ENCODE measurements at places on chromosomes 11 and 22.

GRCh38 chr11:70643642-70644041 lies 245.3 kb downstream of the CTTN start:
- no peak for DNase-seq

- no peak for DNase-seq
Measured at GRCh38 chr11:19380375-19380774, 139.6 kb upstream of the E2F8 start.

- no peak for DNase-seq
Measured at GRCh38 chr22:44329179-44329796, 16.5 kb upstream of the SHISAL1 start.

DNA sequence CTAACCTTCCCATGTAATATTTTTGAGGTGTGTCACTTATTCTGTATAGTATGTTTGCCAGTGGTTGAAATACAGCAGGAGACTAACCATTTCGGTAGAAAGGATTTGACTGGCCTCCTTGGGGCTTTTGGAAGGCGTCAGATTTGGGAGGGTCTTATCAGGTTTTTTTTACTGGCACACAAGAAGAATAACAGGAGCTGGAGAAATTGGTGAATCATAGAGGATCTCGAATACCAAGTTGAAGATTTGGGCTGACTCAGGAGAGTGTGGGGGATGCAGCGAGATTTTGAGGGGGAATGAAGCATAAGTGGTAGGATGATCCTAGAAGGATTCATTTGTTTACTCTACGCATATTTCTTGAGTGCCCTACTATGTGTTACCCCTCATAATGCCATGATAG lies 200.5 kb downstream of the DDX10 start:
- no peak for DNase-seq

DNA sequence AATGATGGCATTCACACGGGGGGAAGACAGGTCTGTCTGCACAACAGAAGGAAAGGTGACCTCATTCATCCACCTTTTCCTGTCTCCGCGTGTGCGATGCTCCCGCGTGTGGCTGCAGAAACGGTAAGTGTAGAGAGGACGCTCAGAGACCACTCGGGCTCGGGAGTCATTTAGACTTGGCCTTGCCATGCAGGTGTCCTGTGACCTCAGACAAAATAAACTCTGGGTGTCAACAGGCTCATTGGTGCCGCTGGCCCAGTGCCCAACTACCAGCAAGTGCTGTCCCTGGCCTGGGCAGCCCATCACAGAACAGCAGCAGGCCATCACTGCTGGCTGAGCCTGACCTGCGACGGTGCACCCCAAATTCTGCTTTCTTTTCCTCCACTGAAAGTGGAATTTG lies 48.1 kb upstream of the ARFGAP3 start:
- no peak for DNase-seq

DNA sequence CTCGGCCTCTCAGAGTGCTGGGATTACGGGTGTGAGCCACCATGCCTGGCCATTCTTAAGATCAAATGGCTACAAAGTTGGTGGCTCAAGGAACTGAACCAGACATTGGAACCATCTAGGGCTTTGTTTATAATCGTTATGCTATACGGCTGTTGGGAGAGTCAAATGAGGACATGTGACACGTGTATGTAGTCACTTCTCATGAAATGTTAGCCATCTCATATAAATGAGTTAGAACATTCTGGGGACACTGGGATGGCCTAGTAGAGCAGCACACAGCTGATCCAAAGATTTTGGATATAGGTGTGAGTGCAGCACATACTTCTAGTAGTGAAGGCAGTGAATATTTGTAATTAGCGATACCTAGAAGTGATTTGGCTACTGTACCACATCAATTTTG lies 6.6 kb upstream of the RBM4 start:
- DNase-seq = no peak

DNA sequence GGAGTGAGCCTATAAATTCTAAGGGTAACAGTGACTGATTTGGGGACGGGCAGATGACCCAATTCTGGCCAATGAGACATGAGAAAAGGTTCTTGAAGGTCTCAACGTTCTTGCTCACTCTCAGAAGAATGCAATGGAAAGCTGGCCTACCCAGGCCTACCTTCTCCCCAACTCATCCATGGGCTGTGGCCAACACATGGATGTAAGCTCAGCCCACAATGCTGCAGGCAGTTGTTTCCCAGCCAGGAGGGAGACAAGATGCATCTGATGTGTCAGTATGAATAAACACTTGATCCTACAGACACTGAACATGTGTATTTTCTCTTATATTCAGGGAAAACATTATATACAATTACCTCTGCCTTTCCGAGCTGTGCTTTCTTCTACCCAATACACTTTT lies 24.4 kb downstream of the PI4KA start:
- DNase-seq = no peak

DNA sequence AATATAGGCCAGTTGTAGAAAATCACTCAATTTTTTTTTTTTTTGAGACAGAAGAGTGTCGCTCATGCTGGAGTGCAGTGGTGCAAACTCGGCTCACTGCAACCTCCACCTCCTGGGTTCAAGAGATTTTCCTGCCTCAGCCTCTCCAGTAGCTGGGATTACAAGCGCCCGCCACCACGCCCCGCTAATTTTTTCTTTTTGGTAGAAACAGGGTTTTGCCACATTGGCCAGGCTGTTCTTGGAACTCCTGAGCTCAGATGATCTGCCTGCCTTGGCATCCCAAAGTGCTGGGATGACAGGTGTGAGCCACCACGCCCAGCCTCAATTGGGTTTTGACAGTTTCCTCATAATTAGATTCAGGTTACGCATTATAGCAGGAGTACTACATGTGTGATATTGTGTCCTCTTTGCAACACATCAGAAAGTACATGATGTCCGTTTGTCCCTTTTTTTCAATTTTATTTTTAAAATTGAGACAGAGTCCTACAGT lies 2.6 kb upstream of the ATP6V1E1 start:
- DNase-seq = no peak

DNA sequence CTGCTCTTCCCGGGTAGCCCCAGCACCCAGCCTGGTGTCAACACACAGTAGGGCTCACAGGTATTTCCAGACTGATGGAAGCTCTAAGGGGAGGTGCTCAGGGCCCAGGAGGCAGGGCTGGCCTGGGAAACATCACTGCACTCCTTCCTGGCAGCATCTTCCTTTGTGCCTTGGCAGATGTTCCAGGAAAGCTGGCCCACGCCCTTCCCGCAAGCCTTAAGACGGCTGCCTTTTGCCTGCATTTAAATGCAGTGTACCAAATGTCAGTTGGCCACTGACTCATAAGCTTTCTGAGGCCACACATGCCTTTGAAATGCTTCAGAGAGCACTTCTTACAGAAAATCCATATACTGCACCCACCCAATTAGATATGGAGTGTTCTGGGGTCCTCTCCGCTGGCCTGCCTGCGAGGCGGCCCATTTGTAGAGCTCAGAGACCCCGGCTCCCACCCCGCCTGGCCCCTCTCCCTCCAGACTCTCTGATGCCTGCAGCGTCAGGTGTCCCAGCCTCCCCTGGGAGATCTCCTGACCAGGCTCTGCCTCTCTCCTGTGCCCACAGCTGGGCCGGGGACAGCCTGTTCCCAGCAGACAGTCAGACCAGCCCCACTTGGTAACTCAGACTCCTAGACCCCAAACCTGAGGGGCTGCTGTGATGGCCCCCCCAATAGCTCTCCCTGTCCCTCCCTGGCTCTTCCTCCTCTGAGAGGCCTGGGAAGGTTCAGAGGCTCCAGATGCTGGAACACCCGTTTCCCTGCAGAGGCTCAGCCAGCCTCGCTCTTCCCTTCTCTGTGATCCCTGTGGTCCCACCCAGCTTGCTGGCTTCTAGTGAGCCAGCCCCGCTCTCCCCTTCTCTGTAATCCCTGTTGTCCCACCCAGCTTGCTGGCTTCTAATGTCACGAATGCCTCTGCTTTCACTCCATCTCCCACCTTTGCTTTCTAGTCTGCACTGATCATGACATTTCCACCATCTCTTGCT lies 47.6 kb upstream of the THY1 start:
- no peak for DNase-seq

- no peak for DNase-seq
Measured at GRCh38 chr22:24695561-24696511, 78.7 kb downstream of the PIWIL3 start.

DNA sequence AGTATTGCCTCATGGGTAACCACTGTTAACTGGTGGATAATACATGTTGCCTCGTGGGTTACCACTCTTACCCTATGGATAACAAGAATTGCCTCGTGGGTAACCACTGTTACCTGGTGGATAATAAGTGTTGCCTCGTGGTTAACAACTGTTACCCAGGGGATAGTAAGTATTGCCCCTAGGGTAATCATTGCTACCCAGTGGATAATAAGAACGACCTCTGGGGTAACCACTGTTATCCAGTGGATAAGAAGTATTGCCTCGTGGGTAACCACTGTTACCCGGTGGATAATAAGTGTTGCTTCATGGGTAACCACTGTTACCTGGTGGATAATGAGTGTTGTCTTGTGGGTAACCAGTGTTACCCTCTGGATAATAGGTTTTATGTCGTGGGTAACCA lies 28.1 kb upstream of the NXPE4 start:
- no peak for DNase-seq

GRCh38 chr11:30431127-30431814 lies 108.4 kb downstream of the ARL14EP start:
- no peak for DNase-seq

- peak; percentile 68 for DNase-seq
Measured at GRCh38 chr11:105032495-105032894, 2.4 kb downstream of the CASP1 start.

- no peak for DNase-seq
Measured at GRCh38 chr22:49530671-49531367, 296.9 kb downstream of the BRD1 start.

DNA sequence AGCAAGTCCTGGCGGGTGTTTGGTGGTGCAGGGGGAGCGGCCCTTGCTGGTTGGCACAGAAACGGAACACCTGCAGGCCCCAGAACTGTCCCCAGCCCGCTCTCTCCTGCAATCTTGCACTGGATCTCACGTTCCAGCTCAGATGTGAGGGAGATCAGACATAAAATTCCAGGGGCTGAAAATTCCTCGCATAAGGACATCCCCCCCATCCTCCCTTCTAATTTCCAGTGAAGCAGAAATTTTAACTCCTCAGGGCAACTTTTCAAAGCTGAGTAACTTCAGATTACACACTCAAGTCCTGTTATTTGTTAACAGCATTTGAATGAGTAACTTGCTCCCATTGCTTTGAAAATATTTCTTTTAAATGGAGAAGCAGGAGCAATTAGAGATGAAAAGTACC lies 40.3 kb upstream of the RASSF10 start:
- DNase-seq = no peak

GRCh38 chr11:65588199-65589054 lies 7.2 kb downstream of the KCNK7 start:
- peak; percentile 74 for DNase-seq

GRCh38 chr11:120337355-120338106 lies 1.3 kb downstream of the ARHGEF12 start:
- no peak for DNase-seq

DNA sequence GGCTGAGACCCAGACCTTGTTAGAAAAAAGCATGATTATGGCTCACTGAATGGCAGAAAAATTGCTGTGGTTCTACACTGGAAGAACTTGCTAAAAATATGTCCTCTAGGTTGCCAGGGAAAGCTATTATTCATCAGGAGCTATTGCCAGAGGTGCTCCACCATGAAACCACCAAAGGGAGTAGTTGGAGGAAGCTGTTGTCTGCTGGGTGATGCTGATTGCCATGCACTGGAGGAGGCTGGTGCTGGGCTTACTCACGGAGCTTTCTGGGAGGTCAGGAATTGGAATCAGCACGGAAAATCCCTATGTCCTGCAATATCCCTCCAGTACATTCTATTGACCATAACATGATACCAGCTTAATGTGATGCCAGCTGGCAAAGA lies 199.6 kb upstream of the ZBED5 start:
- no peak for DNase-seq

GRCh38 chr11:67238894-67239782 lies 27.1 kb upstream of the GRK2 start:
- no peak for DNase-seq

DNA sequence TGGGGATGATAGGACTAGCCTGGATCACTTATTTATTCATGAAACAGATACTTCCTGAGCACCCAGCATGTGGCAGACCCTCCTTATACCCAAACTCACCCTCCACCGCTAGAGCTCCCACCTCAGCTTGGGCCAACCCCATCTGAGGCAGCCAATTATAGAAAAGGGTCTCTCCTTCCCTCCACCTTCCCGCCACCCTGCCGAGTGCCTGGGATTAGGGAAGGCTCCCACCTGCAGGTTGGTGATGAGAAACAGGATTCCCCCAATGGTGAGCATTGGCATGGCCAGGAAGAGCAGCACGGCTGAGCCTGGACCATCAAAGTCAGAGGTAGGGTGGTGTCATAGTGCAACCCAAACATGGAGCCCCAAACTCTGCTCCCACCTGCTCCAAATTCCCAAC lies 5.9 kb downstream of the SLC43A3 start:
- no peak for DNase-seq

Measured in inflammatory macrophage treated with lipopolysaccharide for 1 hour (primary cell).